ENCODE measurements at places on chromosomes 5 and 9.

GRCh38 chr9:94042516-94043360, 41.5 kb upstream of the PTPDC1 start:
- DNase-seq, result no peak

DNA sequence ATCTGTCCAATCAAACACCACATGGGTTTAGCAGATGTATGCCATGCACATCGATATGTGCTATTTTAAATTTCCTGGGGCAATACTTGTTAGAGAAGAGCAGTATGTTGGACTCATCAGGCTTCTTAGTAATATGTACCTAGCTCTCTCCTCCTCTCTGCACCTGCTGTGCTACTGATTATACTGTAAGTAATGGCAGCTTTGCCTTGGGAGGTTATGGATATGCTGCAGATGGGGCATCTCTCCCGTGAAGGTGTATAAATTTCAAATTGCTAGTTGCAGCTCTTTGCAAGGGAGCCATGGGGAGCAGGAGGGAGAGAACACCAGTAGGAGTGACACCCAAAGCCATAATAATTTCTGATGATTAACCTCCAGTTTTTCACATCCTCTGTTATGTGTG, 101.5 kb downstream of the SPATA31D1 start:
- no peak for DNase-seq

DNA sequence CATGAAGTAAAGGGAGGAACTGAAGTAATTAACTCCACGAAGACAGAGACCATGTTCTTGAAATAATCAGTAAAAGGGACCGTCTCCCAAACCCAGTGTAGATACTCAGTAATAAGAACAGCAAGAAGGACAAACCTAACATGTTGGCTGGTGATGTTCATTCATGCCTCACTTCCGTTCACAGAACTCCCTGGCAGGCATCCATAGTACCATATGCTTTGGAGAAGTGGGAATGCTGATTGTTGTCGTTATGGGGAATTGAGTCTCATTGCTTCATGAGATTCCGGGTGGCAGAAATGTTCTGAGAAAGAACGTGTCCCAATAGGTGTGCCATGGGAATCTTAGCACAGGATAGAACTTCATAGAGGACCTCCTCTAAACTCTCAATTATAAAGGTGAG, 452.3 kb downstream of the ZSWIM6 start:
- DNase-seq, result no peak

DNA sequence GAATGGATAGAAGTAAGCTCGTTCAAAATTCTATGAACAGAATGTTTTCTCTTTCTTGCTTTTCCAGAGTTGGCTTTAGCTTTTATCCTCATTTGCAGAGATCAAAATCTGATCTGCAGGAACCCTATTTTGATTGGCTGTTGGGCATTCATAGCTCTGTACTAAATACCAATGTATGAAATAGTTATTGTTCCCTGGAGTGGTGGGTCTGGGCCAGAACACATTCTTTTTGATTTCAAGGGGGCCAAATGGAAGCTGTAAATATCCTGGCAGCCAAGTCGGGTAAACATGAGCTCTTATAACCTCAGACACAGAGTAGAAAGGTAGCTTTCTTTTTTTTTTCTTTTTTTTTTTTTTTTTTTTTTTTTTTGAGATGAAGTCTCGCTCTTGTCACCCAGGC, 241.5 kb downstream of the PDZD2 start:
- DNase-seq, result no peak

- DNase-seq, result no peak
Observed at GRCh38 chr9:3553076-3553765, 27.4 kb upstream of the RFX3 start.

DNA sequence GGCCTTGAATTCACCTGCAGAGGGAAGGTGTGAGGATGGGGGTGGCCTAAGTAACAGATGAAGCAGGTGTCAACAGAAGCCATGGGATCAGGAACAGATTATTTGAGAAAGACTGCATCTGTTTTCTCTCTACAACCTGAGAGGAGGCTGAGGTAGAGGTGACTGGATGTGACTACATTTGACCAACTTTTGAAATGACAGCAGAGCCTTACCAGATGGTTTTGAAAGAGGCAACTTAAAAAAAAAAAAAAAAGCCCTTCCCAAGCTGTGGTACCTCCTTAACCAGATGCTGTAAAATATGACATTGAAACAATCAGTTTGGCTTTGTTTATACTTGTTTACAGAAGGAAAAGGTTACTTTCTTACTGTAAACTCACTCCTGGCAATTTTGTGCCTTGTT, 108.6 kb downstream of the TRIO start:
- no peak for DNase-seq

- peak; percentile 62 for DNase-seq
Observed at GRCh38 chr5:64811050-64811640, 42.4 kb downstream of the CWC27 start.
